Muscle of back (tissue), 13 donors: ENCODE measurements at places on chromosomes 12 and 14.
A peak's percentile ranks its signal among the peaks of the same experiment; 100 is the strongest.

GRCh38 chr12:53418221-53418620, 5.4 kb upstream of the AMHR2 start:
- DNase-seq, result no peak

DNA sequence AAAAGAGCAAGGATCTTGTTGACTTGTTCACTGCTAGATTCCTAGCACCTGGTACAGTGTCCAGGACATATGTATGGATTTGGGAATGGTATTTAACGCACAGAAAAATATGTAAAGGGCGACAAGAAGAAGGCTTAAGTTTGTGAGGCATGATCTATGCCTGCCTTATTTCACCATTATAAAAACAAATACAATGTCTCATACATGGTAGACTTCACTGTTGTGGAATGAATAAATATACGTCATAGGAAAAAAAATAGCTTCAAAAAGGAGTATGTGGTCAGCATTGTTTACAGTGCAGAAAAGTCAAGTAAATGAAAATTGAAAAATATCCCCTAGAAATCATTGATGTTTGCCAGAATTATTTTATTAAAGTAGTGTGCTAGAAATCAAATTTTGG, 30.0 kb downstream of the HCFC2 start:
- DNase-seq, result no peak

GRCh38 chr12:94641283-94641682, 9.1 kb downstream of the TMCC3 start:
- DNase-seq, result no peak

DNA sequence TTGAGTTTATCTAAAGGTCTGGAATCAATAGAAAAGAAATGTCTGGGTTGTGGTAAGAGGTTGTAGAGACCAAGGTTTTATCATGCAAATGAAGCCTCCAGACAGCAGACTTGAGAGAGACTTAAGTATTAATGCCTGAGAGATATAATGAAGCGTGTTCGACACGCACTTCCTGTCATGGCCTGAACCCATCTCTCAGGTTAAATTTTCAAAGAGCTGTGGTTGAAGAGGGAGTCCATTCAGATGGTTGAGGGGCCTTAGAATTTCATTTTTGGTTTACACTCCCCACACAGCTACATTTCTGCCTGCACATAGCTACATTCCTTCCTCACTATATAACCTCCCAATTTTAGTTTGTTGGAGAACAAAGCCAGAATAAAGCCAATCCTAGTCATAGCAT, 10.1 kb upstream of the CLEC12A start:
- no peak for DNase-seq

DNA sequence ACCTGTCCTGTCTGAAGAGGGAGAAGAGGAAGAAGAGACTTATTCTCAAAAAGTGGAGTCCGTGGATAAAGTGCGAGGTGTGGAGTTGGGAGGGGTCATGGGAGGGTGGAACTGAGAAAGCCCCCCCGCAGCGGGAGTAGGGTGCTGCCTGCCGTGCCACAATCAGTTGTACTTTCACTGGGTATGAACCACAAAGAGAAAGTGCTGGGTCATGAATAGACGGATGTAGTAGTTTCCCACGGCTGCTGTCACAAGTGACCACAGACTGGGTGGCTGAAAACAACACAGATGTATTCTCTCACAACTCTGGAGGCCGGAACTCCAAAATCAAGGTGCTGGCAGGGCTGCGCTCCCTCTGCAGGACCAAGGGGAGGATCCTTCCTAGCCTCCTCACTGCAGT, 5.5 kb downstream of the DNAH10 start:
- no peak for DNase-seq

- DNase-seq, result no peak
Measured at GRCh38 chr14:99566390-99567354, 37.3 kb downstream of the CCDC85C start.

DNA sequence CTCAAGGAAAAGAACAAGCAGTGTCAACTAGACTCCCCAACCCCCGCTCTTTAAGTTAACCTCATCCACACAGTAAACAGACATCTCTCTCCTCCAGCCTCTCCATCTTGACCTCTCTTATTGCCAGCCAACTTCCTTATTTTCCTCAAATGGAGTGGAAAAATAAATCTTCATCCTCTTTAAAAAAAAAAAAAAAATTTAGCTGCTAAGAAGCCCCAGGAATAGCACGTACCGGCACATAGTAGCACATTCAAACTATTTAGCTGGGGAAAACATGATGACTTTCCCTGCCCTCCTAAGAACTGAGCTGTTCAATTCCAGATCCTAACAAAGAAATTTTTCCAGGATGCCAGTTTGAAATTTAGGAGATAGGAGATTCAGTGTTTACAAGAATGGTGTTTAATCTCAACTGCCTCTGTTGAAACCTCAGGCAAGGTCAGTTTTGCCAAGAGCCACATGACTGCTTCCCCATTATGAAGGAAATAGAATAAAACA, 90.8 kb downstream of the EPS8 start:
- no peak for DNase-seq

DNA sequence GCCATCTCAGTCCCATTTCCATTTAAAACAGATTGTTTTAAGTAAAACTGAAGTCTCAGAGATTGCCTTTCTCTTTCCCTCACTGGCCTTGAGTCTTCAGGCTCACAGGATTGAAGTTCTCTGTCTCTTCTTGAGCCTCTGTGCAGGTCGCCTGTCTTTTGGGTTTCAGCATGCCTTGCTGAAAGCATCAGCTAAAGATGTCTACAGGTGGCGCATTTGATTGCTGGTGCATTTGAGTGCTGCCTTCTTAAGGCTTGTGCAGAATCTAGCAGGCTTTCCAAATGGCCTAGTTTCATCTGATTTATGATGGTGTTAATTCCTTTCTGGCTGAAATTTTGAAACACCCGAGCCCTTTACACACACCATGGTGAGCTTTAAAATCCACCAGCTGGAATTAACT, 1062.2 kb upstream of the FBXO33 start:
- no peak for DNase-seq

DNA sequence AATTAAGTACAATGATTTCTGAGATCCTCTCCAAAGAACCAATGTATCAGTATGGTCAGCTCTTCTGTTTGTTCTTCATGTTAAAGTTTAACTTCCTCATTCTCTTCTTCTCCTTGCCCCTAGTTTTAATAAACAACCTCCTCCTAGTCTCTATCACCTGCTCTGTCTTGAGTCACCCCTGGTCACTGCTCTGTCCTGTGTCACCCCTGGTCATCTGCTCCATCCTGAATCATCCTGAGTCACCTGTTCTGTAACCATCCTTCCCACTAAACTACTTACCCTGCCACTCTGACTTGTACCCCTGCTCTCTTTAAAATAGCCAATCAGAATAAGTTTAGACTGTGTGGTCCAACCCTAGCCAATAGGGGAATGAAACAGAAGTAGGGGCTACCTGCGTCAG, 100.5 kb downstream of the ALG10B start:
- no peak for DNase-seq

DNA sequence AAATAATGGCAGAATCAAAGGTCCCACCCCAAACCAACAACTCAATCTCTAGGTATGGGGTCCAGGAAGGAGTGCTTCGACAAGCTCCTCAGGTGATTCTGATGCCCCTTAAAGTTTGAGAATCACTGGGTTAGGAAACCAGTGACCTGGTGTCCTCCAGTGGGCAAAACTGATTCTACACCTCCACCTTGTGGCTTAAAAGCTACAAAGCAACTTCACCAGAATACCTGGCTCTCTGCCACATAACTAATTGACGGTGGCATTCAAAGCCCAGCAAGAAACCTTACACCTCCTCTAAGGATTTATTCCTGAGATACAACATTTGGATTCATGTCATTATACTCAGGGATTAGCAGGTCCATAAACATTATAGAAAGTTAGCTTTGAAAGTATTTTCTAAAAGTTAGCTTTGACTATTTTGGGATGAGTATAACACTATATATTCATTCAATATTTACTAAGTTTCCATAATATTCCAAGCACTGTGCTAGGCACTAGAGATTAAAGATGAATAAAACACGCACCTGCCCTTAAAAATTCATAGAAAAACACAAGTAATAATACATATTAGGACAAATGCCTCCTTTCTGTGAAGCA, 45.4 kb downstream of the DCAF5 start:
- DNase-seq, result peak; percentile 59

GRCh38 chr12:27468241-27468640, 21.7 kb downstream of the SMCO2 start:
- no peak for DNase-seq

DNA sequence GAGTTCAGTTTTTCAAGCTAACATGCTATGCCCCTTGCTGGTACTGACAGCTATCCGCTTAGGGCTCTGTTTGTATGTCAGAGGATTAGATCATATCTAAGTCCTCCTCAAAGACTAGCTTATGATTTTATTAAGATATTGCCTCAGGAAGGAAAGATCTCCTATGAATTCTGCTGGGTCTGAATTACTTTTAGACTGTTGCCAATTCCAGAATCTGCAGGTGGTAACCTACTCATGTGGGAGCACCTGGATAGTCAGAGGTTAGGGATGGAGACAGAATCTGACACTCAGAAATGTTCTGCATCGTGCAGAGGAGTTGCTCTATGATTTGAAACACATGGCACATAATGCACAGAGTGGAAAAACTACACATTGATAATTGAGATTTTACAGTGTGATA, 843.4 kb downstream of the SLC6A15 start:
- DNase-seq, result no peak

DNA sequence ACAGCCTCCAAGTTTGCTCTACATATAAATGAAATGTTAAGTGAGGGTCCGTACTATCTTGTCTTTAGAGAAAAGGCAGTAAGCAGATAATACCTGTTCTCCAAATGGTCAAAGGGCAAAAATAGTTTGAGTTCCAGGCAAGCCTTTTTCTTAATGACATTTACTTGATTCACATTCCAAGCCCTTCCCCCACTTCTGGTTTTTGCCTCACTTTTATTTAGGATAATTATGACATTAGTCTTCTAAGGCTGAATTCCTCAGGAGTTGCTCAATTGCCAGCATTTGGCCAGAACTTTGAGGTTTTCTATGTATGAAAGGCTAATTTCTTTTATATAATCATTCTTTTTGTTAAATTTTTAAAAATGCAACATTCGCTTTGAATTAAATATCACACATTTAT, 62.5 kb upstream of the DUSP6 start:
- peak; percentile 21 for DNase-seq

- DNase-seq, result no peak
Measured at GRCh38 chr12:57006809-57007475, 596 bp upstream of the ZBTB39 start.
